ENCODE measurements at places on chromosomes 7 and 10.

- no peak for DNase-seq
These were observed 148.0 kb downstream of the NRCAM start for GRCh38 chr7:108308276-108308675.

DNA sequence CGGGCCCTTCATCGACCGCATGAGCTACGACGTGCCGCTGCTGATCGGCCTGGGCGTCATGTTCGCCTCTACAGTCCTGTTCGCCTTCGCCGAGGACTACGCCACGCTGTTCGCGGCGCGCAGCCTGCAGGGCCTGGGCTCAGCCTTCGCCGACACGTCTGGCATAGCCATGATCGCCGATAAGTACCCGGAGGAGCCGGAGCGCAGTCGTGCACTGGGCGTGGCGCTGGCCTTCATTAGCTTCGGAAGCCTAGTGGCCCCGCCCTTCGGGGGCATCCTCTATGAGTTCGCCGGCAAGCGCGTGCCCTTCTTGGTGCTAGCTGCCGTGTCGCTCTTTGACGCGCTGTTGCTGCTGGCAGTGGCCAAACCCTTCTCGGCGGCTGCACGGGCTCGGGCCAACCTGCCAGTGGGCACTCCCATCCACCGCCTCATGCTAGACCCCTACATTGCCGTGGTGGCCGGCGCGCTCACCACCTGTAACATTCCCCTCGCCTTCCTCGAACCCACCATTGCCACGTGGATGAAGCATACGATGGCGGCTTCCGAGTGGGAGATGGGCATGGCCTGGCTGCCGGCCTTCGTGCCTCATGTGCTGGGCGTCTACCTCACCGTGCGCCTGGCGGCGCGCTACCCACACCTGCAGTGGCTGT lies 1.2 kb downstream of the SLC18A3 start:
- no peak for DNase-seq

GRCh38 chr7:125573126-125573525 lies 643.5 kb upstream of the POT1 start:
- no peak for DNase-seq

DNA sequence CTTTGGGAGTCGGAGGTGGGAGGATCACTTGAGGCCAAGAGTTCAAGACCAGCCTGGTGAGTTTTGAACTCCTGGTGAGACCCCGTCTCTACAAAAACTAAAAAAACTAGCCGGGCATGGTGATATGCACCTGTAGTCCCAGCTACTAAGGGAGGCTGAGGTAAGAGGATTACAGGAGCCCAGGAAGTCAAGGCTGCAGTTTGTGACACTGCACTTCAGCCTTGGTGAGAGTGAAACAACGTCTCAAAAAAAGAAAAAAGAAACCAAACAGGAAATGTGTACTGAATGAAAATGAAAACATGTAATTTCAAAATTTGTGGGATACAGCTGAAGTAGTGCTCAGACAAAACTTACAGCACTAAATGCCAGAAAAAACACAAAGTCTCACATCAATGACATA lies 7.6 kb downstream of the ARHGAP12 start:
- no peak for DNase-seq

GRCh38 chr10:117175215-117175900 lies 21.9 kb upstream of the KCNK18 start:
- no peak for DNase-seq

DNA sequence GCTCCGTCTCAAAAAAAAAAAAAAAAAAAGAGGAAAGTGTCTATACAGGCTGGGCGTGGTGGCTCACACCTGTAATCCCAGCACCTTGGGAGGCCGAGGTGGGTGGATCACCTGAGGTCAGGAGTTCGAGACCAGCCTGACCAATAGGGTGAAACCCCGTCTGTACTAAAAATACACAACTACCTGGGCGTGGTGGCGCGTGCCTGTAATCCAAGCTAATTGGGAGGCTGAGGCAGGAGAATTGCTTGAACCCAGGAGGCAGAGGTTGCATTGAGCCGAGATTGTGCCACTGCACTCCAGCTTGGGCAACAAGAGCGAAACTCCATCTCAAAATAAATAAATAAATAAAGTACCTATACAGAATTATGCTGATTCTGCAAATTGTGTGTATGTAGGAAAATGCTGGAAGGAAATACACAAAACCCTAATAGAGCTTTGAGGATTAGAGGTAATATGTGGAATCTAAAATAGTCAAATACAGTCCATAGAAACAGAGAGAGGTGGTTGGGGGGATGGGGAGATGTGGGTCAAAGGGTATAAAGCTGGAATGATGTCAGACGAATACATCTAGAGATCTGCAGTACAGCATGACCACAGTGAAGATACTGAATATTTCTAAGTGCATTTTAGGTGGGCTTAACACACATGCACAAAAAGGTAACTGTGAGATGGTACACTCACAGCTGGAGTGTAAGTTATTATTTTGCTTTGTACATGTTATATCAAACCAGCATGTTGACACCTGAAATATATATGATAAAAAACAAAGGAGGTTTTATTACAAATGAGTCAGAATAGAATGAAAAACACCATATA lies 174.5 kb upstream of the KLF14 start:
- DNase-seq, result no peak

- DNase-seq, result no peak
These were observed 416.7 kb downstream of the ARL4A start for GRCh38 chr7:13104128-13104527.

DNA sequence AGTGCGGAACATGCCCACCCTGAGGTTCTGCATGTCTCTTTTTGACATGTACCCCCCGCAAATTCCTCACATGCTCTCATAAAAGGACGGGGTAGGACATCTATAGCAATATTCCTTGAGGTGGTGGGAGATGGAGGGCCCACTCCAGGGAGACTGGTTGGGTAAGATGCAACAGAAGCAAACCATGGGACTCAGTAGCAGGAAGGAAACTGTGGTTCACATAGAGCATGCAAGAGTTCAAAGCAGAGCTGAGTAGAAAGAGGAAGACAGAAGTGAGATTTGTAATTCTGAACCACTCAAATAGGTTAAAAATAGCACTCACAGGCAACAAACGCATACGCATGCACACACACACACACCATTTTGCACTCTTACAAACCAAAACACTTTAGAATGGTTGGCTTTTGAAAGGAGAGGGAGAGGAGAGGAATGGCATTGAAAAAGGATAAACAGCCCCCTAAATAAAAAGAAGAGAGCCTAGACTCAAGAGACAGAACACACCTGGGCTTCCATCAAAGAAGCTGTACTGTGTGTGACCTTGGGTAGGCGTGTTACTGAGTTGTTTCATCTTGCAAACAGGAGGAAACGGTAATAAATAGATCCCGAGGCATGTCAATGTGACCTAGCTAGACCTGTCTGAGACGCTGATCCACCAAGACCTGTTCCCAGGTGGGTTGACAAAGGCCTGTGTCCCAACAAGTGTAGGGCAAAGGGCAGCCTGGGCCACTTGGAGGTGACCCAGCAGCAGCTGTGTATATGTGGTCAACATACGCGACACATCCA lies 77.6 kb upstream of the LRRC4 start:
- DNase-seq, result no peak

DNA sequence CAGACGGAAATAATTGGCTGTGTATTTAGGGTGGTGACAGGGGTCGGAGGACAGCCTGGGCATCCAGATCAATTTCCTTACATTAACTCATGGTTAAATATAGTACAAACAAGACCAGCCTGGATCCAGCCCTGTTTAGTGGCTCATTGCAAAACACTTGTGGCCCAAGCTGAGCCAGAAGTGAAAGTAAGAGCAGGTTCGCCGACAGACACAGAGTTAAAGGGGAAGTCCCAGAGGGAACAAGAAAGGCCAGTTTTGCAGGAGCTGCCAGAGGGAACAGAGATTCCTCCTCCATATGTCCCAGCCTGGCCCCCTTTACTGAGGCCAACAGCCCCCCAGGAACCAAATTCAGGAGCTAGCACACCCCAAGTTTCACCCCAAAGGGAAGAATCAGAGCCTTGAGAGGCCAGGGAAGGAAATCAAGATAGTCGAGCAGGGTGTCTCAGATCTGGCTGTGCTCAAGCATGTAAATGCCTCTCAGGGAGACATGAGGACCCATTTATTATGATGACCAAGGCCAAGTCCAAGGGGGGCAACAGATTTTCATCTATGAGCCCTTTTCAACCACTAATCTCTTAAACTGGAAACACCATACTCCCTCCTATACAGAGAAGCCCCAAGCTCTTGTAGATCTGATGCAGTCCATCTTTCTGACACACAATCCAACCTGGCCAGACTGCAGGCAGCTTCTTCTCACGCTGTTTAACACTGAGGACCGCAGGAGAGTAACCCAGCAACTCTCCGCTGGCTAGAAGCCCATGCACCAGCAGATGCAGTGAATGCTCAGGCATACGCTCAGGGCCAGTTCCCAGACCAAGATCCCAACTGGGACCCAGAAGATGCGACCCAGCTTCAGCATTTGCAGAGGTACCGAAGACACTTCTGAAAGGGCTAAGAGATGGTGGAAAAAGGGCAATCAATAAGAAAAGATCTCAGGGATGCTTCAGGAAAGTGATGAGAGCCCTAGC lies 15.9 kb upstream of the ADCK2 start:
- no peak for DNase-seq

GRCh38 chr10:43868952-43869351 lies 220.3 kb upstream of the ZNF32 start:
- DNase-seq, result no peak

DNA sequence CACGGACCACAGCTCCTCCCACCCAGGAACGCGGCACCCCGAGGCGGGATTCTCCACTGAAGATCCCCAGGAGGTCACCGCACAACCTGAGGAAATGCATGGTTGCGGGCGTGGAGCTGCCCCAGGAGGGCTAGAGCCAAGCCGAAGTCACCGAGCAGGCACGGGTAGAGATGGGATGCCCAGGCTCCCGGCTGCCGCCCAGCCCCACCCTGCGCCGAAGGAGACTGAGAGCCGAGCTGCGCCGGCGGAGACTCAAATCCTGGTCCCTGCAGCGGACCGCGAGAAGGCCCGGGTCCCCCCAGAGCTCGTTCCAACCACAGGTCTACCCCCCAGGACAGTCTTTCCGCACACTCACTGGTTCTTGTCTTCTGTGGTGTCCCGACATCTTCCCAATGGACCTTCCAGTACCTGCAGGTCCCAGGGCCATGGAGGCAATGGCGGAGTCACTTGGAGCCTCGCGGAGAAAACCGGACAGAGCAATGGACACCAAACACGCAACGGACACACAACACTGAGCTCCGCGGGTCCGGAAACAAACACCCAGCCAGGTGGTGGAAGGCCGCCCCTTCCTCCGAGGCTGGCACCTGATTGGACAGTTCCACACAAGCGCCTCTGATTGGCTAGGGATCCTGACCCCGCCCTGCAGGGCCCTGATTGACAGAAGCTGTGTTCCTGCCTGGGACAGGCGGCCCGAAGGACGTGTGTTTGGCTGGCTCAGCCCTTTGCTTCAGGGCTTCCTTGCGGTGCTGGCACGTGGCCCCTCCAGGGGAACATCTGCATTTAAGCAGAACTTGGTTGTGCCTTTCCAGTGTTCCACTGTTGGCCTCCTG lies 331.9 kb upstream of the NUPR2 start:
- no peak for DNase-seq

DNA sequence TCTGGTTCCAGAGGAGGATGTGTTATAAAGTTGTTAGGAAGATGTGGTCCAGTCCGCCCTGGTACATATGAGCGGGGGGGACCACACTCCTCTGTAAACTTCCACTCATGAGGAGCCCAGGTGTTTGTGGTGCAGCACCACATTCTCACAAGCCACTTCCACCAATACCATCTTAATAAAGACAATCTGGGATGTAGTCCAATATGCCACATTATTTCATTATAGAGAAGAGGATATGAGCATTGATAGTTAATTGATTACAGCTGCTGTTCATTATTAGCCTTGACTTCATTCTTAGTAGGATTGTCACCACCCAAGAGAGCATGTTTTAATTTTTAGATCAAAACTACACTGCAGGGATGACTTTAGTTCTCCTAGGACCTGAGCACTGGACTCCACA lies 40.5 kb downstream of the ERCC6 start:
- no peak for DNase-seq

GRCh38 chr10:114726820-114727271 lies 68.8 kb upstream of the ABLIM1 start:
- DNase-seq, result no peak

- no peak for DNase-seq
These were observed 1.0 kb downstream of the ATE1 start for GRCh38 chr10:121926671-121927317.

GRCh38 chr7:125444864-125445263 lies 515.2 kb upstream of the POT1 start:
- DNase-seq, result no peak

Measured in T-helper 9 cell (primary cell).